Right renal cortex interstitium (tissue), 3 donors: ENCODE measurements at places on chromosomes 5 and 9. TPM values are rescaled to one million over a fixed set of nuclear protein-coding genes. Genes with fewer than 3 reads are reported as not detected.

The IFNA2 gene
- not detected for polyA plus RNA-seq

The MORN5 gene
- 3.1 TPM for polyA plus RNA-seq

The KCNV2 gene
- polyA plus RNA-seq, result not detected

The TERT gene
- polyA plus RNA-seq, result 0.28 TPM

- DNase-seq, result no peak
These were observed 81.7 kb downstream of the GNAQ start for GRCh38 chr9:77949751-77950436.

GRCh38 chr9:109026306-109026705 is 13.0 kb upstream of the CTNNAL1 start:
- no peak for DNase-seq

DNA sequence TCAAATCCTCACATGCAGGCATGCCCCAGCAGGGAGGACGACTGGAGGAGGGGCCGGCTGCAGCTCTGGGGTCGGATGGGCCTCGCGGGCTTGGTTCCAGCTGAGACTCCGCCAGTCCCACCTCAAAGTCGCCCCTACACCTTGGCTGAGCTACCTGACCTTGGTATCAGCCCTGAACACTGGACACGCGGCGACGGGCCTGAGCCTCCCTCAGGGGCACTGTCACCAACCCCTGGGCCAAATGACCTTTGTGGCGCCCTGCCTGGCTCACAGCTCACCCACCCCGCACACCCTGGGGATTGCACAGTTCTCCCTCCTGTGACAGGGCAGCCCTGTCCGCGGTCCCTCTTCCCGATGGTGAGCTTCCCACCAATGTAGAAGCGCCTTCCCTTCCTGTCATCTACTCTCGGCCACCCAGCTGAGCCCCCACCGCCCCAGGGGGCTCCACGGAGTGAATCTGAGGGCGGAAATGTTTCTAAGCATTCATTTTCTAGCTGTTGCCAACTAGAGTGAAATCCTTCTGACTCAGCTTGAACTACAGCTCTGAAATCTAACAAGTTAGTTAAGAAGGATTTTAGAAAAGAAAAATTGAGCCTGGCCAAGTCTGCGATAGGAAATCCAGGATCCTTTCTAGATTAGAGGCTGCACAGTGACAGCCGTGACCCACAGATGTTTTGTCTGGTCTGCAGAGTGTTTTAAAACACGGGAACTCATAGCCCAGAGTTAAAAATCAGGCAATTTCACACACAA is 138.9 kb upstream of the PHYKPL start:
- no peak for DNase-seq

DNA sequence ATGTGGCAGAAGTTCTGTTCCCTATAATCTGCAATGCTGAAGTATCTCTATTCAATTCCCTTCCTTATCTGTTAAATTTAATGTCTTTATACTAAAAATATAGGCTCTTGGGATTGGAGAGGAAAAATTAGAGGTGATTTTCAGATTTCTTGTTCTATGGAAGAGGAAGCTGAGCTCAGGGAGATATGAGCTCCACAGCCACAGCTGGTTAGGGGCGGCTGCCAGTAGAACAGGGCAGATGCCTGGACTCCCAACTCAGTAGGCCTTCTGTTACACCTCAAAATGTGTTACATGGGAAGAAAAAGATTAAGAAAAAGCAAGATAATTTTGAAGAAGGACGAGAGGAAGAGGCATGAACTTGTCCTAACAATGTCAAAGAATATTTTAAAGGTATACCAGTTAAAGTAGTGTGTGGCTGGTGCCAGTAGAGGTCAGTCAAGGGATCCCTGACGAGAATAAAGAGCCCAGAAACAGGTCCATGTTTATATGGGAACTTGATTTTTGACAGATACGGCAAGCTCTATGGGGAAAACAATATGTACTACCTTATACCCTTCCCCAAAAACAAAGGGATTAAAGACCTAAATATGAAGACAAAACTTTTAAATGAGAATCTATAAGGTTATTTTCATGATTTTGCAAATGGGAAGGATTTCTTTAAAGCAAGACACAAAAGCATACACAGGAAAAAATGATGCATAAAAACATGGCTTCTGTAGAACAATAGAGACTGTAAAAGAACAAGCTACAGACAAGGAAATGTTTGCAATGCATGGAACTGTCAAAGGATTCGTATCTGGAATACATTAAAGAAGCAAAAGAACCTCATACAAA is 28.7 kb downstream of the DNAJC21 start:
- DNase-seq, result peak; percentile 8

The ELAVL2 gene
- polyA plus RNA-seq, result 3.4 TPM

The GDF9 gene
- polyA plus RNA-seq, result 1.7 TPM

The F2RL2 gene
- polyA plus RNA-seq, result 0.48 TPM

The TTC23L gene
- polyA plus RNA-seq, result 3.6 TPM

GRCh38 chr9:88572684-88573083 is 37.7 kb downstream of the NXNL2 start:
- no peak for DNase-seq

DNA sequence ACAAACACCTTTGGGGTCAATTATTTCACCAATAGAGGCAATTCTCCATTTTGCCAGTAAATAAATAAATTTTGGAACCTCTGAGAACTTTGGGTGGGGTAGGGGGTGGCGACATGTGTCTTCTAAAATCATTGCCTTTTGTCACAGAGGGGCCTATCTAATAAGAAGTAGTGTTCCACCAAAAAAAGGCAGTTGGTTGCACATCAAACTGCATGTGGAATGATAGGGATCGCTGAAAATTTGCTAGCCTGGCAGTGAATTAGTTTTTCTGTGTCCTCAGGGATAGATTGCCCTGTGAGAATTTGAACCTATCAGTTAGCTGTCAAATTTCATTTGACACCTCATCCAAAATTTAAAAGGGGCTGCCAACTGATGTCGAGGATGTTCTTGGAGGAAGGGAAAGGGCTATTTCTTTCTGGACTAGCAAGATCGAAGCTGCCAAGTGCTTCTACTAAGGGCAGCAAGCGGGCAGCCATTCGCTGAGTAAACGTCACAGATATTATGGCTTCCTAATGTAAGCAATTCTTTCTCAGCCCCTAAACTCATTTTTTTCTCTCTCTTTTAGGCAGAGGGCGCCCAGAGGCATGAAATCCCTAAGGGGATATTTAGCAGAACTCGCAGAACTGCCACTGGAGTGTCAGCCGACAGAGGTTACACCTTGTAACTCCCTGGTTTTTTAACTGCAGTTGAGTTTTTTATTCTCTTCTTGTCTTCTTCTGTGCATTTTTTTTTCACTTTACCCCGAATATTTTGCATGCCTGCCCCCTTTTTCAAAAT is 2208.1 kb upstream of the WWC1 start:
- no peak for DNase-seq
